ENCODE measurements at places on chromosomes 12 and 14.

DNA sequence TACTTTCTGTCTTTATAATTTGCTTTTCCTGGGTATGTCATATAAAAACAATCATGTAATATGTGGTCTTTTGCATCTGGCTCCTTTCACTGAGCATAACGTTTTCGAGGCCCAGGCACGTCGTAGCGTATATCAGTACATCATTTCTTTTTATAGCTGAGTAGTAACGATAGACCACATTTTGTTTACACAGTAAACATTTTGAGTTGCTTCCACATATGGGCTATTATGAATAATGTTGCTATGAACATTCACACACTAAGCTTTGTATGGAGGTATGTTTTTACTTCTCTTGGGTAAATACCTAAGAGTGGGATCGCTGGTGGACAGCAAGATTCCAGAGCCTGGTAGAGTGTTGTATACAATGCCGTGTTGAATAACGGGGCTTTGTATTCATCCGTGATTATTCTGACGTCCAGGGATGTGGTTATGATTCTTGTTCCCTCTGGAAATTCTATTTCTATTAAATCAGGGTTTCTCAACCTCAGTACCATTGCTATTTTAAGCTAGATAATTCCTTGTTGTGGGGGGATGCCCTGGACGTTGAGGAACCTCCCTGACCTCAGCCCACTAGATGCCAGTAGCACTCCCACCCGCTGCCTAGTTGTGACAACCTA lies 38.9 kb upstream of the CIT start:
- no peak for DNase-seq

GRCh38 chr12:118107694-118108093 lies 3.9 kb upstream of the VSIG10 start:
- no peak for DNase-seq

- no peak for DNase-seq
These were observed 98.5 kb downstream of the ARID2 start for GRCh38 chr12:45827974-45828373.

DNA sequence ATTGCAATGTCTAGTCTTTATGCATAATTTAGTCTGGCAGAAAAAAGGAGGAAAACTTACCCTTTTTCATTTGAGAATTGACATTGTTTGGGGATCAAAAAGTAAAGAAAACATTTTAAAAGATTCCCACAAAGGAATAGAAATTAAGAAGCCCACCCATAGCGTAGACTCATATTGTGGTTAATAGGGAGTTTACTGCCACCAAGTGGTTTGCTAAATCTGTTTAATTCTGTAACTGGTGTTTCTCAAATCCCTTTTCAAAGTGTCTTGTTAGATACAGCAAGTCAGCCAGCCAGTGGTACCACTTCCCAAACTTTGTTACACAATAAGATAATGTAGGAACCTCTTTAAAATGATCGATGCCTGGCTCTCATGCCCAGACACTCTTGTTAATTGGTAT lies 180.3 kb downstream of the IPO8 start:
- DNase-seq = peak; percentile 9

DNA sequence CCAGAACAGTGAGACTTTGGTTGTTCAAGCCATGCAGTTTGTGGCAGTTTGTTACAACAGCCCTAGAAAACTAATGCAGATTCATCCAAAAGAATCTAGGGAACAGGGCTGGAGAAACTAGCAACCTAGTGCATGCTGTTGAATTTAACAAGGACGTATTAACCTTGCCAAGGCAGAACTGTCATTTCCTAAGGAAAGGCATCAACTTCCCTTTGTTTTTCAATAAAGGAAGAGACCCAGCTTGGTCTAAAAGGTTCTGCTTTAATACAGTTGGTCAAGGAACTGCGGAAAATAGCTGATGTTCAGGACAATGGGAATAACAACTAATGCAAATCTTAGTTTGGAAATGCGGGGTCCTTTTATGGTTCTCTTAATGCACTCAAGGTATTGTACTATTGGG lies 11.5 kb downstream of the AK7 start:
- no peak for DNase-seq

DNA sequence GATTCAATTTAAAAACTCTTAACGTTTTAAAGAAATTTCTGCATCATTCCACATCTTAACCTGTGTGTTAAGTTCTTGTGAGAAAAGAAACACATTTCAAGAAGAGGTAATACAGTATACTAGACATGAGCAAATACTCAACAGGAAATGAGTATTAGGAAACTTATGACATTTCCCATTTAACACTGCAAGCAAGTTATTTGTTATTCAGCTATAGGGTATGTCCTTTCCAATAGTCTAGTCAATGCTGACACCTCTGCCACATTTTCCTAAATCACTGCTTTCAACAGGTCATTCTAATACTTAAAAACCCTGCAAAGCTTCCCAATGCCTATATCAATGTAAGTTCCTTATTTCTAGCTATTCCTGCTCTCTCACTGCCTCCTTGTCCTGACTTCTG lies 93.1 kb downstream of the DDHD1 start:
- DNase-seq = no peak

- DNase-seq = peak; percentile 24
These were observed 10.0 kb upstream of the CLEC7A start for GRCh38 chr12:10140001-10140400.
